ENCODE measurements at places on chromosomes 6 and 20. TPM values are rescaled to one million over a fixed set of nuclear protein-coding genes. Genes with fewer than 3 reads are reported as not detected.

GRCh38 chr6:76466286-76466685 is 393.8 kb upstream of the IMPG1 start:
- no peak for DNase-seq
- no peak overlapping the region for H3K27ac ChIP-seq
- no peaks in the 10 kb centered on the region for H3K27me3 ChIP-seq
- H3K4me3 ChIP-seq = no peak overlapping the region
- no peaks in the 10 kb centered on the region for H3K4me1 ChIP-seq

DNA sequence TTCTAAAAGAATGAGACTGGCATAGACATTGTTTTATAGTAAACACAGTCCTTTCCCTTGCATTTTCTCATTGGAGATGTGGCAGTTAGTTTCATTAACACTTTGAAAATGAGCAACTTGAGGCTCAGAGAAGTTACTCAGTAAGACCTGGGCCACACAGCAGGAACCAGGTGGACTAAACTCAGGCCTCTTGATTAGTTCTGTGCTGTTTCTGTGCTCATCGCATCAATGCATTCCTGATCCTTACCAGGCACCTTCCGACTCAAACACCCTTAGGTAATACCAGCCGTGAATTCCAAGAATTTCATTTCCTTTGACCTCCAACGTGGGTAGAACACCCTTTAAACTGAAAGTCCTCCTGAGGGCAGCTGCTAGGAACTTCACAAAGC is 362.8 kb downstream of the ESR1 start:
- no peak for DNase-seq
- H3K36me3 ChIP-seq = peaks cover 38% of the 10 kb centered on the region
- no peaks in the 10 kb centered on the region for H3K27me3 ChIP-seq
- H3K4me3 ChIP-seq = no peak overlapping the region
- H3K4me1 ChIP-seq = peaks cover 5% of the 10 kb centered on the region
- H3K27ac ChIP-seq = no peak overlapping the region

DNA sequence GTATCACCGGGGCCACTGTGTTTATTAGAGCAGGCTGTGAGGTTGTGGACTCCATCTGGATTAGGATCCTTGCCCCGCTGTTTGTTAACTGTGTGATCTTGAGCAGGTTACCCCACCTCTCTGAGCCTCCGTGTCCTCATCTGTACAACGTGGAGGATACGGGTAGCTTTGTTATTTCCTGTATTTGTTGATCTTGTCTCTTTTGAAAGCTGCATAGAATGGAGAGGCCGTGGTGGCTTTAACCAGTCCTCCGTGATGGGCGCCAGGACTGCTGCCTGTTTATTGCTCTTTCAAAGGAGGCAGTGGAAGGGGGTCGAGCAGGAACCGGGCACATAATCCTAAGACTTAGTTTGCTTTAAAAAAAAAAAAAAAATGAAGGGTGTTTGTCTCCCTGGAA is 22.9 kb downstream of the BCAS4 start:
- peak overlapping the region; percentile 87 for H3K4me3 ChIP-seq
- peaks cover 8% of the 10 kb centered on the region for H3K36me3 ChIP-seq
- H3K27ac ChIP-seq = peak overlapping the region; percentile 95
- no peak for DNase-seq
- peaks cover 99% of the 10 kb centered on the region for H3K4me1 ChIP-seq

GRCh38 chr6:6243846-6244245 is 76.6 kb downstream of the F13A1 start:
- H3K4me3 ChIP-seq = no peak overlapping the region
- peaks cover 26% of the 10 kb centered on the region for H3K27me3 ChIP-seq
- peaks cover 11% of the 10 kb centered on the region for H3K4me1 ChIP-seq
- H3K27ac ChIP-seq = no peak overlapping the region

DNA sequence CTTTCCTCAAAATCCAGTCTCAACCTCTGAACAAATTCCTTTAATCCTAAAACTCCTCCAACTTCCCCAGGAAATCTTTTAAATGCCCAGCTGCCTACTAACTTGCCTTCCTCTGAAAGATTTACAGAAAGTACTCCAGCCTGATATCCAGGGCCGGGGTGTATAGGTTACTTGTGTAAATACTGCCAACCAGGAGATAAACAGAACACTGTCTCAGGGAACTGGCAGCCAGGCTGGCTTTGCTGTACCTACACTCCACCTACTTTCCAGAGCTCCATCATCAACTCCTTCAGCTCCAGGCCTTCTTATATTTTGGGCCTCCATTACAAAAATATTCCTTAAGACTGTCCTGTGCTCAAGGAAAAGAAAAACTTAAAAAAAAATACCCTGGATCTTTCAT is 85.9 kb downstream of the CEP162 start:
- no peaks in the 10 kb centered on the region for H3K27me3 ChIP-seq
- H3K36me3 ChIP-seq = peaks cover 53% of the 10 kb centered on the region
- H3K4me1 ChIP-seq = no peaks in the 10 kb centered on the region
- no peak overlapping the region for H3K4me3 ChIP-seq

GRCh38 chr6:39835821-39836295 is 43.7 kb downstream of the DAAM2 start:
- no peak overlapping the region for H3K4me3 ChIP-seq

The POM121L2 gene
- polyA plus RNA-seq = not detected

- no peaks in the 10 kb centered on the region for H3K4me1 ChIP-seq
- H3K27me3 ChIP-seq = no peaks in the 10 kb centered on the region
- H3K4me3 ChIP-seq = no peak overlapping the region
- DNase-seq = no peak
Observed at GRCh38 chr6:85971238-85971637, 328.6 kb upstream of the SYNCRIP start.

DNA sequence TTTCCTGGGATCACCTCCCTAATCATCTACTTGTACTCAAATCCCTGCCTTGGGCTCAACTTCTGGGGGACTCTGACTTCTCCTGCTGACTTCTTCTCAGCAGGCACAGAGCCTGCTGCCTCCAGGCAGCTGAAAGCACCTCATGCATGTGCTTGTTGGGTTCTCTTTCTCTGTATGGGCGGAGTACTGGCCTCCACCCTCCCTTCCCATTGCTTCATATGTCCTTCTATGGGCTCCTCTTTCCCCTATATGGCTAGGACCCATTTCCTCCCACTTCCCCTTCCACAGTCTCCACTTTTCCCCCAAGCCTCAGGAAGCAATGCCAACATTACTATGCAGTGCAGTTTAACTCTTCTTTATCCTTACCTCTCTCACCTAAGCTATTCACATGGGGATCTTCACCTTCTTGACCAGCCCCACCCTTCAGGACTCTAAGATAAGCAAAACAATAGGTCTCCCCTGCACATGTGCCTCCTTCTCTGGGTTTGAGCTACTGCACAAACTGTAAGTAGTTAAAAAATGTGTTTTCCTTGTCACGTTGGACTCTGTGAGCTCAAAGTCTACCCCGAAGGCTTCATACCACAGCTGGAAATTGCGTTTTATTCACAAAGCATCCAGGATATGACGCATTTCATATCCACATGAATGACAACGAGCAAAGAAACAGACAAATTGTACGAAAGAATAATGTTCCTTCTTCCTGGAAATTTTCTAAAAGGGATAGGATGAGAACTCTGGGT is 93.7 kb downstream of the CDS2 start:
- H3K27me3 ChIP-seq = peaks cover 11% of the 10 kb centered on the region
- DNase-seq = no peak
- no peak overlapping the region for H3K27ac ChIP-seq

The PTP4A1 gene
- 98.3 TPM for polyA plus RNA-seq

GRCh38 chr6:128493877-128494276 is 26.5 kb downstream of the PTPRK start:
- H3K36me3 ChIP-seq = no peaks in the 10 kb centered on the region
- no peak overlapping the region for H3K4me3 ChIP-seq
- DNase-seq = no peak
- H3K27ac ChIP-seq = no peak overlapping the region
- peaks cover 8% of the 10 kb centered on the region for H3K27me3 ChIP-seq

DNA sequence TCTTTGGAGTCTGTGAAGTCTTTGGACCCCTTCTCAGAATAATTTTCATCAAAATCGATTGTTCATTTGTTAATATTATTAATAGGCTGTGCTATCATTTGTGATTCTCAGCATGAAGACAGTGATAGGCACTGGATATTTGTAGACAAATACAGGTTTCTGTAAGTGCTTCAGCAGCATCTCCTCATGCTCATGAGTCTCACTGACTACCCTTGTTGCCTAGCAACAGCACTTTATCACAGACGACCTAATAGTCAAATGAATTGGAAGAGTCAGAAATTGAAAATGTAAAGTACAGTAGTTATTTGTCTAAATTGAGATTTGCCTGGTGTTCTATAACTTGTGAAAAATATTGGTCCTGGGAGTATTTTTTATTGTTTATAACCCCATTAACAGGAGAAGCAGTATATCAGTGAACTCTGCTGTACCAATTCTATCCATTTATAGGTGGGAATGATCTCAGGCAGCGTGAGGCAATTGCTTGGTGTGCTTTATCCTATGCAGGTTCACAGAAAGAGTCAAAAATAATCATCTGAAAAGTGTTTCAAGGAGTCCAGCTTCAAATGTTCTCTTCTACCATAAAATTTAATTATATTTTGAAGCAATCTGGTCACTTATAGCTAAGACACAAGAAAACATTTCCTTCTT is 684.6 kb downstream of the RFPL4B start:
- no peaks in the 10 kb centered on the region for H3K27me3 ChIP-seq
- H3K4me3 ChIP-seq = no peak overlapping the region
- H3K4me1 ChIP-seq = no peaks in the 10 kb centered on the region
- no peak overlapping the region for H3K27ac ChIP-seq
- no peak for DNase-seq
- H3K36me3 ChIP-seq = no peaks in the 10 kb centered on the region

DNA sequence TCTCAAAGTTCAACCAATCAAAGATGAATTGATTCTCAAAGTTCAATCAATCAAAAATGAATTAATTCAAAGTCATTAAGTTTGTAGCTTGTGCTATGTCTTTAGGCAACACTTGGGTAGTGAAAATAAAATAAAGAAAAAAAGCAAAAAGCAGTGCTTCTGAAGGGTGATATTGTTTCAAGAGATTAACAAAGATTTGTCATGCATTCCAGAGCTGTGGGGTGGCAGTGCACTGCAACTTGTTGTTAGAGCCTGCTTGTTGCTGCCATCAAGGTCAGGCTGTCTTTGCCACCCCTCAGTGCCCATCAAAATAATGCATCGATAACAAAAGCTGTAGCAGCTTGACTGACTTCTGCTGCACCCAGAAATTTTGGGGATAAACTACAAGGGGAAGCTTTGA is 128.6 kb downstream of the RNF144B start:
- no peak for DNase-seq
- peaks cover 9% of the 10 kb centered on the region for H3K27me3 ChIP-seq
- H3K36me3 ChIP-seq = peaks cover 4% of the 10 kb centered on the region
- no peak overlapping the region for H3K27ac ChIP-seq
- no peak overlapping the region for H3K4me3 ChIP-seq

DNA sequence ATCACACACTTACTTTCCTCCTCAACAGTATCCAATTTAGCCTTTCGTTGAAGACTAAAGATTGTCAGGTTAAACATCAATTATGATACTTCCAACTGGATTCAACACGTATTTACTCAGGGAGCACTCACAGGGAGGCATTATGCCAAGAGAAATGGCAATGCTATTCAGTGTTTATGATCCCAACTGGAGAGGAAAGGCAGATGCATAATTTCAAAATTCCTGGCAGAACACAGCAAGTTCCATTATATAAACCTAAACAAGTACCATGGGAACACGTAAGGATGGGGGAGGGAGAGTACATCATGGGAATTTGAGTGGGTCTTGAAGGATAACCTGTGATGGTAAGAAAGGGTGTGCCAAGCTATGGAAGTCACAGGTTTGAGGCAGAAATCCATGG is 112.7 kb downstream of the ISM1 start:
- no peak for DNase-seq
- H3K4me3 ChIP-seq = no peak overlapping the region
- no peaks in the 10 kb centered on the region for H3K4me1 ChIP-seq
- H3K27me3 ChIP-seq = no peaks in the 10 kb centered on the region
- H3K27ac ChIP-seq = no peak overlapping the region

DNA sequence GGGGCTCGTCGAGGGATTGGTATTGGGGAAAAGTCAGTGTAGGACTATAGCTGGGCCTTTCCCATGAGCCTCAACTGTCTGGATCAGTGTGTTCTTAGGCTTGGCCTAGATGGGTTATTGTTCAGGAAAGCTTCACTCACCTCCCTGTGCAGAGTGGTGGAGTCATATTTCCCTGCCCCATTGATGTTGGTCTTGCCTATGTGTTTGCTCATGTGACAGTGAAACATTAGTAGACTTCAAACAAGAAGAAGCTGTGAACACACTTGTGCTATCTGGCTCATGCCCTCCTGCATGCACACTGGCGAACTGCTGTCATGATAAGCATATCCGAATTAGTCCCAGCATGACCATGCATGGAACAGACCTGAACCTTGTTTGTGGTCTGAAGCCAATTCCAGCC is 171.1 kb downstream of the DHX35 start:
- no peak for DNase-seq
- no peaks in the 10 kb centered on the region for H3K36me3 ChIP-seq
- H3K27me3 ChIP-seq = peaks cover 13% of the 10 kb centered on the region
- no peak overlapping the region for H3K4me3 ChIP-seq
- no peak overlapping the region for H3K27ac ChIP-seq

DNA sequence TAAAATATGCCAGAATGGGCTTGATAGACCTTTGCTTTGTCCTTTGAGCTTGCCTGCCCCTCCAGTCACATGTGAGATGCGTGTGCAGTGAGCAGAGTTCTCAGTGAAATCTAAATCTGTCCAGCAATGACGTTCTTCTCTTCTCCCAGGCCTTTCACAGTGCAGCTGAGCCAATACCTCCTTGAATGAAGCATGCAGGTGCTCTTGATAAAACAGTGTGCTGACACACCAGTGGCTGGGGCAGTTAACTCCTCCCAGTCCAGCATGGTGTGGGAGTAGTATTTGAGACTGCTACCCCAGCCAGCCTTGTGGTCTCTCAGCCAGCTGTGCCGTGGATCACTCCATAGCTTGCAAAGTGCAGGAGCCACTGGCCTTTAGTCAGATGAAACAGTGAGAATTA is 240.5 kb downstream of the FARS2 start:
- peaks cover 18% of the 10 kb centered on the region for H3K36me3 ChIP-seq
- no peaks in the 10 kb centered on the region for H3K27me3 ChIP-seq
- no peak overlapping the region for H3K4me3 ChIP-seq
- DNase-seq = no peak
- H3K27ac ChIP-seq = no peak overlapping the region

- no peaks in the 10 kb centered on the region for H3K36me3 ChIP-seq
- no peaks in the 10 kb centered on the region for H3K4me1 ChIP-seq
- no peak for DNase-seq
- H3K27me3 ChIP-seq = no peaks in the 10 kb centered on the region
- no peak overlapping the region for H3K27ac ChIP-seq
Observed at GRCh38 chr6:38146021-38146733, 326.6 kb downstream of the ZFAND3 start.

DNA sequence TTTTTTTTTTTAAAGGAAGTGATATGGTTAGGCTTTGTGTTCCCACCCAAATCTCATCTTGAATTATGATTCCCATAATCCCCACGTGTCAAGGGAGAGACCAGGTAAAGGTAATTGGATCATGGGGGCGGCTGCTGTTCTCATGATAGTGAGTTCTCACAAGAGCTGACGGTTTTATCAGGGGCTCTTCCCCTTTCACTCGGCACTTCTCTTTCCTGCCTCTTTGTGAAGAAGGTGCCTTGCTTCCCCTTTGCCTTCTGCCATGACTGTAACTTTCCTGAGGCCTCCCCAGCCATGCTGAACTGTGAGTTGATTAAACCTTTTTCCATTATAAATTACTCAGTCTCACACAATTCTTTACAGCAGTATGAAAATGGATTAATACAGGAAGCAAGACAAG is 64.3 kb downstream of the ZFP64 start:
- H3K27me3 ChIP-seq = no peaks in the 10 kb centered on the region
- peaks cover 16% of the 10 kb centered on the region for H3K4me1 ChIP-seq
- no peak overlapping the region for H3K4me3 ChIP-seq
- peaks cover 10% of the 10 kb centered on the region for H3K36me3 ChIP-seq
- no peak overlapping the region for H3K27ac ChIP-seq
- DNase-seq = no peak

The SLC24A3 gene
- polyA plus RNA-seq = not detected
